ENCODE measurements at places on chromosomes 3 and 15.

DNA sequence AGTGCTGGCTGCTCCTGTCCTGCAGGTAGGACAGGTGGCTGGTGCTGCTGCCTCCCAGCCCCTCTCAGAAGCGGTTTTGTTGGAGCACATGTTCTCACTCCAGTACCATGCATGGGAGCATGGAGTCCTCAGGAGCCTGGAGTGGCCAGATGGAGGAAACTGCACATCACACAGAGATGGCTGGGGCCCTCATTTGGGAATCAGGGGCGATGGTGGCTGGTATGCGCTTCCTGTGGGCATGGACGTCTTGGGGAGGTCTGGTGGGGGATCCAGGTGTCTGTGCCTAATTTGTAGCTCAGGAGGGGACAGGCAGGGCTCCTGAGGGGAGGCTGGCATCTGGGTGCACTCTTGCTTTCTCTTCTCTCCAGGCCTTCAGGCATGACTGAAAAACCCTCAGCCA, 168.2 kb downstream of the KLF13 start:
- DNase-seq: no peak

GRCh38 chr15:67446449-67446848, 74.5 kb upstream of the C15orf61 start:
- no peak for DNase-seq

DNA sequence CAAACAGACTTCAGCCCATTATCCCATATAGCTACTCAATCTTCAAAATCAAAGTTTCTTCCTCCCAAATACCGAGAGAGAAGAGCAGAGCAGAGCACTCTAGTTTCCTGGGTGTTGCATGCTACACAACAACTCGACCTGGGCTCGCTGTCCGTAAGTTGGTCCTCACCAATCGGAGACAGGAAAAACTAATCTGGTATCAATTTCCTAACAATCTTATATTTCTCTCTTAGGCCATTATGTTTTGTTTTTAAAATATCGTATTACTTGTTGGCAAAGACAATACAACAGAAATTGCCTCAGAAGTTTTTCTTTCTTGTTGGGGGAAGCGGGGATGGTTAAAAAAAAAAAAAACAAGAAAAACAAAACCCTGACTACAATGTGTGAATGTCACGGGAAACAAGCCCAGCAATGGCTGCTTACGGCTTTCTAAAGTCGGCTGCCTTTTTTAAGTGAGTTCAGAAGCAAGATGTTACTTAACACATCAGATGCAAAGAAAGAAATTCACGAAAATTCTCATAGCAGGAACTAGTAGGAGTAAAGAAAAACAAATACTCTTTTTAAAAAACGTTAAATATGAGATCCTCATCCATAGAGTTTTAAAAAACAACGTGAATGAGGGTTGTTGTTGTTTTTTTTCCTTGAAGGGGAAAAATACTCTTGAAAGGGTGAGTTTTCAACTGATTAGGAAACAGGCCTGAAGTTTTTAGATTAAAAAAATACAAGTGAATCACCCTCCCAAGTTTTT, 1.9 kb downstream of the VGLL4 start:
- DNase-seq: no peak

GRCh38 chr3:97686258-97686657, 78.3 kb upstream of the ARL6 start:
- no peak for DNase-seq

DNA sequence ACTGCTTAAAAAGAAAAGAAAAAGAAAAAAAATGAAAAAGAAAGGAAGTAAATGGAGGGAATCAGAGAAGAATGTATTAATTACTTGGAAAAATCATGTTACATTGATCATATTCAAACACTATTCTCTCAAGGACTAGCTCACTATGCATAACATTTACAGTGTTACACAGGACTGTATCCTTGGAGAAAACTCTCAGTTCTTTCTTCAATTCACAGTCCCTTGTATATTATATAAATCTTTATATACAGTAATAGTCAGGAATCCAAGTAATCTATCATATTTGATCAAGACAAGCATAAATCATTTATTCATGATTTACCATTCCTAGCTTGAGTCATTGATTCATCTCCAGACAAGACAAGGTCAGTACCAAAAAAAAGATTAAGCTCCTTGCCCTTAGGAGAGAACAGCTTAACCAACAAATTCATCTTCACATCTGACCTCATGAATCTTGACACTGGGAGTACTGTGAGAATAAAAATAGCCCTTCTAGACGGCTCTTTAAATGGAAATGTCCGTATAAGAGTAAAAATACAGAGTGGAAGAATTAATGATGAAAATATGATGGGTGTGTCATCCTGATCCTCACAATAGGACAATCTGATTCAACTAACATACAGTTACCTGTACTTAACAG, 980.4 kb downstream of the NAALADL2 start:
- DNase-seq: no peak

DNA sequence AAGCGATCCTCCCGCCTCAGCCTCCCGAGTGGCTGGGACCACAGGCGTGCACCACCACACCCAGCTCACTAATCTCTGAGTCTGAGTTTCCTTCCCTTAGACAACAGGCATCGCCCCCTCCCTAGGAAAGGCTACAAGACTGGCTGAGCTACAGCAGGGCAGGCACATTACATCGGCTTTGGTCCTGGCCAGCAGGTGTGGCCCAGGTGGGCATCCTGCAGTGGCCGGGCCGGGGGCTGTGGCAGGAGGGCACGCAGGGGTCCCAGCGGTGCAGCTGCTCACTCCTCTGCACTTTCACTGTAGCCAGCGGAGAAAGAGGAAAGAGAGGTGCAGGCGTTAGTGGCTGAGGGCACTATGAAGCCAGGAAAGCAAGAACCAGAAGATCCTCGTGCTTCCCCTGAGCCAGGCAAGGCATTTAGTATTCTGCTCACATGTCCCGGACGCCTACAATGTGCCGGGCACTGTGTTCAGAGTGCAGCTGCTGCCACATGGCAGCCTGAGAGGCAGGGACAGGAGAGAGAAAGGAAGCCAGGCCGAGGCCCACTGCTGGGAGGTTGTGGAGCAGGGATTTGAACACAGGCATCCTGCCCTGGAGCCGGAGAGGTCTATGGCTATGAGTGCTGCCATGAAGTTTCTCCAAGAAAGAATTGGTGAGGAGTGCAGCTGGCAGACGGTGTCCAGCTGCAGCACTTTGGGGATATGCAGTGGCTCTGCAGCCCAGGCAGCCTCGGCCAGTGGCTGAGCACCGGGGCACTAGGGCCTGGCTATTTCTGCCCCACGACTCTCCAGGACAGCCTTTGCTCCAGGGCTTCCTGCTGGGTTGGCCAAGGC, 22.3 kb downstream of the GRIP2 start:
- DNase-seq: no peak

- no peak for DNase-seq
Observed at GRCh38 chr3:58574682-58575081, 2.5 kb downstream of the FAM107A start.

DNA sequence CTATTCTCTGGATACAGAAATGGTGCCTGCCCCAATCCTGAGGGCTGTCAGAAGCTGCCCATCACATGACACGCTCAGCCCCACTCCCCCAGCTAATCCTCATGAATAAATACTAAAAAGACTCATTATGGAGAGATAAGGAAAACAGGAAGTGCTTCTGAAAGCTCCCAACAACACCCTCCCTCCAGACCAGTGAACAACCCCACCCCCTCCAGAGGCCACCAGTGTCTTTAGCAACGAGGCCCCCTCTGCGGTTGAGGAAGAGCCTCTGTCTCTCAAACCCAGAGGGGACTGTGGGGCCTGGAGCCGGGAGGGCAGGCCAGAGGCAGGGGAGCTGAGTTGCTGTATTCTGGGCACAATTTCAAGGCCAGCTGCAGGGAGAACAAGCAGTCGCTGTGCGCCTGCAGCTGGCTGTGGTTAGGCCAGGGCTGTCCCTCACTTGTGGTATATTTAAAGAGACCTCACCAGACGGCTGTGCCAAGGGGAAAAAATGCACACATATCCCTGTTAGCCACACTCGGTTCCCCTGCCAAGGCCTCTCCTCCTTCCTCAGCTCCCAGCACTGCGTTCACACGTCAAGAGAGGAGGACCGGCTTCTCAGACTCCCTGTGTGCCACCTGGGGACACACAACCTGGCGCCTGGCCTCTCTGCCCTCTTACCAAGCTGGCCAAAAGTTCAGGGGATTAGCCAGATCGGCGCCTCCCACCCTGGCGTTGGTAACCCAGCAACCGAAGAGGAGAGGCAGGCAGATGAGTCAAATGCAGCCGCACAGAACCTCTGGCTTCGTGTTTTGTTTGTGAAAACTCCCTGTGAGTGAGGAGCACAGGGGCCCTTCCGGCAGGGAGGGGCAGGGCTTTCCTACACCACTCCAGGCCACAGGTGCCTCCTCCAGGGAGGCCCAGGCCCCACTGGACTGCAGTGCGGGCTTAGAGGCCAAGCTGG, 101.2 kb upstream of the ETV5 start:
- no peak for DNase-seq

GRCh38 chr15:95684126-95684525, 646.4 kb upstream of the NR2F2 start:
- no peak for DNase-seq

GRCh38 chr15:72116731-72117485, 1.0 kb downstream of the MYO9A start:
- DNase-seq: peak; percentile 34

GRCh38 chr3:50258029-50258680, 10.8 kb upstream of the SEMA3B start:
- no peak for DNase-seq

GRCh38 chr15:90877315-90877714, 7.0 kb upstream of the FES start:
- no peak for DNase-seq

DNA sequence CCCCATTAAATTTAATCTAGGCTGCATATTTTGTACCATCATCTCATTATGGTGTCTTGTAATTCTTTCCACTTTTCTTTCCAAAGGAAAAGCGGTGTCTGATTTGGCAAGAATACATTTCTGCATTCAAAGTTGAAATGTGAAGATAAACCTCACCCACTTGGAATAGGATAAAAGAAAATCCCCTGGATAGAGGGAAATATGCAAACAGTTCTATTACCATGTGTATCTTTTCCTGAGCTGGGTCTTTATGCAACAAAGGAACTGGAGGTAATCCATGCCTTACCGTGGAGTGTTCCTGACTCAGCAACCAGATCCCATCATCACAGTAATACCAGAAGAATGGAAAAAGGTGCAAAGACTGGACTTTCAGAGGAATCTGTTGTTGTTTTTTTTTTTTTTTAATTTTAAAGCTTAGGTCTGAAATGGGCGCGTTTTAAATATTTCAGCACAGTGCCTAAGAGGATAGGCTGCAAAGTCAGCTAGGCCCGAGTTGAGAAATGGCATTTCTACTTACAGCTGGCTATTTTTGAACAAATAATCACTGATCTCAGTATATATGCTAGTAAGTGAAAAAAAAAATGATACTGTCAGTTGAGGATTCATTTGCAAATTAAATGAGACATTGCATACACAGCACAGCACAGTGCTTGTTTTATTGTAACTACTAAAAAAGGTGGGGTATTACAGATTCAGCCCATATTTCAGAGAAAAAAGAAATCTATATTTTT, 55.5 kb upstream of the ADAMTS9 start:
- no peak for DNase-seq

GRCh38 chr3:7205962-7206361, 345.0 kb downstream of the GRM7 start:
- no peak for DNase-seq

DNA sequence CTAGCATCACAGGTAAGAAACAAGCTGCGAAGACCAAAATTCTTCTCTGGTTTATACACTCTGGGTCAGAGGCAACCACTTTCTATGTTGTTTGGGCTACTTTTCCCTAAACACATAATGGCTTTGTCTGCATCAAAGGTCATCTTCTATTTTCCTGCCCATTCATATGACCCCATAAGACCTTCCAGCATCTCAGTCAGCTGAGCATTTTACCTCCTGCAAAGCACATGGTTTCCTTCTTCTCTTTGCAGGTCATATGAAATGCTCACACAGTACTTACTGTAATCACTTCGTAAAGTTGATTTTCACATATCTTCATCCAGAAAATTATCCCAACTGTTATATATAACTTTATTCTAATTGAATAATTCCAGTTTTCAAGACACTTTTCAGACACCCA, 34.8 kb downstream of the LIPC start:
- no peak for DNase-seq

GRCh38 chr3:178451799-178452198, 84.4 kb upstream of the KCNMB2 start:
- DNase-seq: no peak

- DNase-seq: no peak
Observed at GRCh38 chr15:52749258-52749657, 40.9 kb downstream of the ONECUT1 start.

- DNase-seq: no peak
Observed at GRCh38 chr15:31332020-31332680, 5.5 kb downstream of the KLF13 start.

DNA sequence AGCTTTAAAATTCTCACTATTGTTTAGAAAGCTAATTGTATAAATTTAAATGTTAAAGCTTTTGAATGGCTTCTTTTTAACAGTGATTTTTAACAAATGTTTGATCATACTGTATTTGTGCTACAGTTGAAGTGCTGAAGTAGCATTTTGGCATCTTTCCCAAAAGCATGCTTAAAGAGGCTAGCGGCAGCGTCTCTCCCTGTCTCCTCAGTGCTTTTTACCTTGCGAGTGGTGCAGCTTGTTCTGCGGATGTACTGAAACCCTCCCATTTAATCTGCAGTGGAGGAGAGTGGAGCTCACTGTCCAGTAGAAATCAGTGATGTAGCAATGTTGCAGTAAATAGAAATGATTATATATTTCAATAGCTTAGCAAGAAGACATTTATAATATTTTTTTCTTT, 43.7 kb downstream of the LRRC49 start:
- DNase-seq: no peak

DNA sequence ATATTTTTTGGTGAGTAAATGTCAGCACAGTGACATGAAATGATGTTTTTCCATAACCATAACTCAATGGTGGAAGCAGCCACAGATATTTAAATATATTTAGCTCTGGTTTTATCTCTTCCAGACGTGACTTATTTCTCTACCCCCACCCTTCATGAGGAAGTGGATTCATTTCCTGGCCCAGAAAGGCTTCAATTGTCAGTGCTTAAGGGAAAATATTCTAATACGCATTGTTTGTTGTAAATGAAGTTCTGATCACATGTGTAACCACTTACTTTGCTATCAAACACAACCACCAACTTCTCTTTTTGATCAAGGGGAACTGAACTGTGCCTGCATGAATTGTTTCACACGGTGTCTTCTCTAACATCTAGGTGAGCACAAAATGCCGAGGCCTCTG, 14.0 kb downstream of the CLDN16 start:
- DNase-seq: no peak

- DNase-seq: peak; percentile 60
Observed at GRCh38 chr15:76904461-76905012, 603 bp downstream of the SCAPER start.

- DNase-seq: no peak
Observed at GRCh38 chr3:25573386-25574171, 91.1 kb downstream of the TOP2B start.

GRCh38 chr3:119862616-119863015, 80.7 kb downstream of the NR1I2 start:
- no peak for DNase-seq

Data from SK-N-DZ (cell line).